ENCODE measurements at places on chromosomes 1 and 21. TPM values are rescaled to one million over a fixed set of nuclear protein-coding genes. Genes with fewer than 3 reads are reported as not detected.

DNA sequence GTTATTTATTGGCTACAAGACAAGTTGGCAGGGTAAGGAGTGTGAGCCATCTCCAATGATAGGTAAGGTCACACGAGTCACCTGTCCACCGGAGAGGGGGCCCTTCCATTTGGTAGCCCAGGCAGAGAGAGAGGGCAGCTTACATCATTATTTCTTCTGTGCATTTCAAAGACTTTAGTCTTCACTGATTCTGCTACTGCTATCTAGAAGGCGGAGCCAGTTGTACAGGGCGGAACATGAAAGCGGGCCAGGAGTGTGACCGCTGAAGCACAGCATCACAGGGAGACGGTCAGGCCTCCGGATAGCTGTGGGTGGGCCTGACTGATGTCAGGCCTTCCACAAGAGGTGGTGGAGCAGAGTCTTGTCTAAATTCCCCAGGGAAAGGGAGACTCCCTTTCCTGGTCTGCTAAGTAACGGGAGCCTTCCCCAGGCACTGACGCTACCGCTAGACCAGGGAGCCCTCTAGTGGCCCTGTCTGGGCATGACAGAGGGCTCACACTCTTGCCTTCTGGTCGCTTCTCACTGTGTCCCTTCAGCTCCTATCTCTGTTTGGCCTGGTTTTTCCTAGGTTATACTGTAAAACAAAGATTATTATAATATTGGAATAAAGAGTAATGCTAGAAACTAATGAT is 36.7 kb downstream of the ZNF695 start:
- DNase-seq = peak; percentile 63

- DNase-seq = no peak
These were observed 14.5 kb upstream of the NLRP3 start for GRCh38 chr1:247401310-247402119.

The SZRD1 gene
- 15.8 TPM for total RNA-seq

The SPATA46 gene
- total RNA-seq = not detected

- DNase-seq = no peak
These were observed 65.2 kb downstream of the NOS1AP start for GRCh38 chr1:162134646-162135045.

The CLEC20A gene
- not detected for total RNA-seq

DNA sequence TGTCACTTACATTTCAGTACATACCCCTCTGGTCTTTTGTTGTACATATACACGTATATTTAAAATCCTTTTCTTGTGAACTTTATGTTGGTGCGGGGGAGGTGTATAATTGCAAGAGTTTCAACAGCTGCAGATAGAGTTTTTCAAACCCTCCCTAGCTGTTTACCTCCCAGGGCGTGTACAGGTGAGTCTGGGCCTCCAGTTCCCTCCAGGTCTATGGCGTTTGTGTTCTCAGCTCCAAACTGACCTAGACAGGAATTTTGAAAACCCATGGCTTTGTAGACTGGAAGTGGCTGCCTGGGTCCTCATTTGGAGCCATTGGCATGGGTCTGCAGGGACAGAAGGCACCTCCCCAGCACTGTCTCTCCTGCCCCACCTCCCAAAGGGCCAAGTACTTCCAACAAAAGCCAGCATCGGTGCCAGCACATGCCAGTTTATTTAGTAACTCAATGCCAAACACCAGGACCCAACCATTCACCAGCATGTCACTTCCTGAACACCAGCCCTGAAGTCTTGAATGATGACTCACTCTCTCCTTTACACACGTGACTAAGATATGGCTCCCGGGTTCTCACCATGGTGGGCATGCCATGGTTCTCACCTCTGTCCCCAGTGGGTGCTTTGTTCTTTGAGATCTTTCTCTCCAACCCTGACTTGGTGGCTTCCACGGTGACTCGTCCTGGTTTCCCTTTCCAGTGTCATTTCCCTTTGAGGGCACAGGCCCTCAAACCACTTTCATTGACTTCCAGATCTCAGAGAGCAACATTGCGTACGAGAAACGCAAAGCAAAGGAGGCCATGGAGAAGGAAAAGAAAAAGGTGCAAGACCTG is 57.3 kb upstream of the EFHD2 start:
- DNase-seq = peak; percentile 70

DNA sequence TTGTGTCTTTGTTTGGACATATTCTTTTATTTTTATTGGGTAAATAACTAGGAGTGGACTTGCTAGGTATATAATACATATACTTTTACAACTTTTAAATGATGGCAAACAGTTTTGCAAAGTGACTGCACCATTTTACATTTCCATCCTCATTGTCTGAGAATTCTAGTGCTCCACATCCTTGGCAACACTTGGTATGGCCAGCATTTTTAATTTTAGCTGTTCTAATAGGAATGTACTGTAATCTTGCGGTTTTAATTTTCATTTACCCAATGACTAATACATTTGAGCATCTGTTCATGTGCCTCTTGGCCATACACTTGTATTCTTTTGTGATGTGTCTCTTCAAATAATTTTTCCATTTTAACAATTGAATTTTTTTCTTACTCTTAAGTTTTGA is 37.0 kb upstream of the ATP6V1G3 start:
- DNase-seq = no peak

DNA sequence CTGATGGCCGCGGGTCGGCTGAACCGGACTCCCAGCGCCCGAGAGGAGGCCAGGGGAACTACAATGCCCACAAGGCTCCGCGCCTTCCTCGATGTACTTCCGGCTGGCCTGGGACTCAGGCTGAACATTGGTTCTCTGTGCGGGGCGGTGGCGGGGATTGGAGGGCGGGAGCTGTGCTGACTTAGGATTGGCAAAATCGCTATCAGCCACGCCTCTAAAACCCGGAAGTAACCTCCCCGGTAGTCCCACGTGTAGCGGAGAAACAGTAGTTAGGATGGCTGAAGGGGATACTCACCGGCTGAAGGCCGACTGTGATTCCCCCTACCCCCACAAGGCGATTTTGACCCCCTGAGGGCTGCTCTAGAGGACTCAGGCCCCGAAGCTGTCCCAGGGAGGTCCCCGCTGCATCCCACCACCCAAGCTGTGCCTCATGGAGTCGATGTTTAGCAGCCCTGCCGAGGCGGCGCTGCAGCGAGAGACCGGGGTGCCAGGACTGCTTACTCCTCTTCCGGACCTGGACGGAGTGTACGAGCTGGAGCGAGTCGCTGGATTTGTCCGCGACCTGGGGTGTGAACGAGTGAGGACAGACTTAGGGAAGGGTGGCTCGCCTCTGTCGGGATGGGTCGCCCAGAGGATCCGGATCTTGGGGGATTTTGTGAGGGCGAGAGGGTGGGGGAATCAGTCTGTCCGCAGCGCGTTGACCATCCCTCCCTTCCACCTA is at the start of gene DPH2:
TSS of gene DPH2 (plus strand) at position 265 of the 721 bp plus-strand sequence. CDS start at position 431, 166 bp downstream.
- peak; percentile 99 for DNase-seq

The RGS8 gene
- not detected for total RNA-seq

DNA sequence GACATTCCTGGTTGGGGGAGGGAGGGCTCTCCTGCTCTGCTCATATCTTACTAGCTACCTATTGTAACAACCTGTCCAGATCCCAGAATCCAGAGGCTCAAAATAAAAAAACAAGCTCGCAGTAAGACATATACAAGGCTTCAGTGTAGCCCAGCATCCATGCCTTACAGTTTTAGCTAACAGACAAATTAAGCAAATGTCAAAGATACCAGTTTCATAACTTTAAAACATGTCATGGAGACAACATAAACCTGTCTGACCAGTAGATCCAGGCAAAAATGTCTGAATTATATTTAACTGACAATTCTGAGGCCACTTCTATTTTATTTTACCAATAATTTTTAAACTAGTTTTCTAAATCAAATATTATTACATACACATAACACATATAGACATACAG is 167.7 kb upstream of the TNR start:
- DNase-seq = no peak

The CNR2 gene
- not detected for total RNA-seq

DNA sequence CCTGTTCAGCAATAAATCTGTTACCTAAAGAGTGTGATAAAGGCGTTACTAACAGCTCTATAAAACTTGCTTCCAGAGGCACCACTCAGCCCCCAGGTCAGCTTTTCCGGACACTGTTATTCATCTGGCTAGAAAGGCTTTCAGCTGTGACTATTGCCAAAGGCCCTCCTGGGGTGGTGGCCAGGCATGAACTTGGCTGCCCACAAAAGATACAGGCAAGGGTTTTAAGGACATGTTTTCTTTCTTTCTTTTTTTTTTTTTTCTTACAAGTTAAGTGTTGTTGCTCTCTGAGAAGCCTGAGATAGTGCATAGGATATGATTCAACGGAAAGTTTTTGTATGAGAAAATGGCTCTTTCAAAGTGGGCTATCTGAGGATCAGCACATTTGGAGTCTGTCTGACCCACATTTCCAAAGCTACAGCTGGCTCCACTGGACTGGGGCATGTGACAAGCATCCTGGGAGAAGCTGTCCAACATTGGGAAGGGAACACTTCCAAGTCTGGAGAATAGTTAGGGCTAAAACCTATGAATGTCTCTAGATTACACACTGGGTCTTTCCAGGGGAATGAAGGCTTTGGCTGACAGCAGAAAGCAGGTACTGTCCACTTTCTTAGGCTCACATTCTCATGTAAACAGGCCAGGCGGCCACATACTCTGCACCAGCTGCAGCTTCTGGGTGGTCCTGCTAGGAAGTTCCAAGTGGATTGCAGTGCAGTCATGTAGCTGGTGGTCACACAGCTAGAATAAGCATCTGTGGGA is 639.7 kb downstream of the LMO4 start:
- peak; percentile 69 for DNase-seq

GRCh38 chr1:19608232-19608631 is 35.9 kb upstream of the NBL1 start:
- no peak for DNase-seq

- DNase-seq = no peak
These were observed 123.2 kb downstream of the SMYD2 start for GRCh38 chr1:214404154-214404553.

- no peak for DNase-seq
These were observed 5.1 kb upstream of the ENAH start for GRCh38 chr1:225658041-225658440.

- peak; percentile 21 for DNase-seq
These were observed 40.4 kb downstream of the LIN9 start for GRCh38 chr1:226268421-226269124.

GRCh38 chr1:89487972-89488371 is 36.7 kb upstream of the LRRC8B start:
- DNase-seq = no peak

The PAX7 gene
- not detected for total RNA-seq

The PRRX1 gene
- total RNA-seq = 0.58 TPM

DNA sequence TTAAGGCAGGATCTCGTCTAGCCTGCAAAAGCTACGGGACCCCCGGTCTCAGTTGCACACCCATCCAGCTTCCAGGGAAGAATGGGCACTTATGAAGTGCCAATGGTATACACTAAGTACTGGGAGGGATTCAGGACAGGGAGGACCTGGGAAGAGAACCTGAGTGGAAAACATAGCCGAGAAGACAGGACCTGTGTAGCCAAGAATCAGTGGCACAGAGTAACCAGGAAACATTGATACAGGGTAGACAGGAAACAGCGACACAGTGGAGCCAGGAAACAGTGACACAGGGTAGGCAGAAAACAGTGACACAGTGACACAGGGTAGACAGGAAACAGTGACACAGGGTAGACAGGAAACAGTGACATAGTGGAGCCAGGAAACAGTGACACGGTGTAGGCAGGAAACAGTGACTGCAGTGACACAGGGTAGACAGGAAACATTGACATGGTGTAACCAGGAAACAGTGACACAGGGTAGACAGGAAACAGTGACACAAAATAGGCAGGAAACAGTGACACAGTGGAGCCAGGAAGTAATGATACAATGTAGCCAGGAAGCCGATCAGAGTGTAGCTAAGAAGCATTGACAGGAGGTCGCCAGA is 138.0 kb upstream of the ARHGEF16 start:
- DNase-seq = no peak

The ALDH4A1 gene
- total RNA-seq = 11.0 TPM

The LCE1E gene
- not detected for total RNA-seq

DNA sequence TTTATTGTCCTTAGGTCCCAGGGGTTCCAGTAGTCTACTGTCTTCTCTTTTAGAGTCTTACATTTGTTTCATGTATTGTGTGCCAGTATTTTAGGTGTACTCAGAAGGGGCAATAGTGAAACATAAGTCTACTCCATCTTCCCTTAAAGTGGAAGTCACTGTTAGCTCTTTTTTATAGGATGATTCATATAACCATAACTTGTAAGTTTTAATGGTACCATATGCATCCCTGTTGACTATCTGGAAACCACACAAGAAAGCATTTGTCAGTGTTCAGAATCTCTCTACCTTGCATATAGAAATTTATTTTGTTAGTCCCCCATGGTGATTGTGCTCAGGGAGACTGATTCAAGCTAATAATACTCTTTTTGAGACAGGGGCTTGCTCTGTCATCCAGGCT is 149.9 kb downstream of the HS2ST1 start:
- no peak for DNase-seq

The SZT2 gene
- 69.3 TPM for total RNA-seq

The BGLAP gene
- total RNA-seq = not detected

- peak; percentile 90 for DNase-seq
These were observed 1.1 kb downstream of the POGZ start for GRCh38 chr1:151457911-151458801.

The NTMT2 gene
- total RNA-seq = not detected

- DNase-seq = no peak
These were observed 52.6 kb downstream of the GLIS1 start for GRCh38 chr1:53686091-53686964.

The RXRG gene
- total RNA-seq = 1.8 TPM

- peak; percentile 61 for DNase-seq
These were observed 725 bp downstream of the MTFR1L start for GRCh38 chr1:25820247-25821111.

GRCh38 chr1:114540821-114541220 is 29.8 kb upstream of the TRIM33 start:
- peak; percentile 41 for DNase-seq

The C4BPA gene
- not detected for total RNA-seq

The AADACL3 gene
- not detected for total RNA-seq

DNA sequence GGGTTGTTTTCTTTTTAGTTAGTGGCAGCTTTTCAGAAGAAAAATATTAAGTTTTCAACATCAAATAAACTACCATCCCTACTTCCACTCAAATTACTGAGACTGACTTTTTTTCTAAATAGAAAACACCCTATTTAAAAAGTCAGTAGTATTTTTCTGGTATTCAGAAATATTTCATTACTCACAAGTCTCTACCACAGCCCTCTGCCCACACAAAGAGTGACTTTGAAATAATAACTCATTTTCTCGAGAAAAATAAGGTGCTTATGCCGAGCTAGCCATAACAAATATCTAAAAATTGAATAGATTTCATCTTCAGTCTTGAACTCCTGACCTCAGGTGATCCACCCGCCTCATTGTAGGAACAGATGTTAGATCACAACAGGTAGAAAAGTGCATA is 41.8 kb upstream of the USP25 start:
- DNase-seq = no peak

All from stomach (tissue), 19 donors.